Activated CD8-positive, alpha-beta memory T cell treated with anti-CD3 and anti-CD28 coated beads, Interleukin-2, amount 50 U/mL, for 4 hours (primary cell): ENCODE measurements at places on chromosomes 11 and 22.

DNA sequence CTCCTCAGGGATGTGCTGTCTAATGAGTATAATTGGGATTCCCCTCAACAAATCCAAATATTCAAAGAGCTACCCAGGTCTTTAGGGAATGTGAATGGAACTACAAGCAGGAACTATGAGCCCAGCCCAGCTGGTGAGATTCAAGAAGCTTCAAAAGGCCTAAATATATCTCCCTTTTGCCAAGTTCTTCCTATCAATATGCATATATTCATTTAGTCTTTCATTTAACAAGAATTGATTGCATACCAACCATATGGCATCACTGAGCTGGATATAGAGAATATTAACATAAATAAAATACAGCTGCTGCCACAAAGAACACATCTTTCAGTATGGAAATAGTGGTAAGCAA lies 58.9 kb upstream of the PRSS23 start:
- no peak for DNase-seq

DNA sequence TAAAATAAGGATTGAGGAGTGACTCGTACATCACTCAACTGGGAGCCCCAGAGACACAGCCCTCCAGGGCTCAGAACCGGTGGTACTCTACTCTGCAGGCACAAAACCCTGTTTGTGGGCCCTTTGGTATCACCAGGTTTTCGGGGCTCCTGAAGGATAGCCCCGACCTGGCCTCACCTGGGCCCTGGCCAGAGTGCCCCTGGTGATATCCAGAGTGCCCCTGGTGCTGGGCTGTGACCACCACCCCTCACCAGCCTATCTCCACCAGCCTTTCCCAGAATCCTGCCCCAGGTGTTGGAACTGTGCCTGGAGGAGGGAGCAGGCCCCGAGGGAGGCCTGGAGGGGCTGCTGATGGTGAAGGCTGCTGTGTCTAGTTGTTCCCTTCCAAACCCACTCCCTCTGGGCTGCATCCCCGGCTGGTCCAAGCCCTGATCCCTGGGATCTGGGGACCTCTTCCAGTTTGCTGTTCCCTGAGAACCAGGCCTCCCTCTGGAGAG lies 2.2 kb upstream of the GGT5 start:
- no peak for DNase-seq

DNA sequence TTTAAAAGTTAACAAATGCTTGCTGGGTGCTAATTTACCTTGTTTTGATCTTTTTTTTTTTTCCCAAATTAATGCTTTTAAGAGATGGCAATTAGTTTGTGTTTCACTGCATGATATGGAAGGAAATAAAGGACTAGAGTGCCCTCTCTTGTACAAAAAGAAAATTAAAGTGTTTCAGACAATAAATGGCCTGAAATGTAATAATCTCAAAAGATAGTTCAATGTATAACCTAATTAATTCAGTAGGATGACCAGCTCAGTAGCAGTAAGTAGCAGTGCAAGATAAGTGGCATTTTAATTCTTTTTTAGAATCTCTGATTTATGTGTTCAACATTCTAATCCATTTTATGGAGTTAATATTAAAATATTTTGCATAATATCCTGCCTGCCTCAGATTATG lies 39.9 kb upstream of the MYO18B start:
- DNase-seq = no peak

- DNase-seq = peak; percentile 37
Measured at GRCh38 chr11:125062931-125063428, at the start of gene SLC37A2. SLC37A2 (plus strand) TSS chr11:125063305; CDS start chr11:125063368, 63 bp downstream.

GRCh38 chr22:20607157-20607907 lies 99.9 kb downstream of the MED15 start:
- no peak for DNase-seq

GRCh38 chr22:20525048-20525447 lies 17.6 kb downstream of the MED15 start:
- DNase-seq = no peak

- no peak for DNase-seq
Measured at GRCh38 chr11:14340721-14341120, 18.3 kb downstream of the RRAS2 start.

DNA sequence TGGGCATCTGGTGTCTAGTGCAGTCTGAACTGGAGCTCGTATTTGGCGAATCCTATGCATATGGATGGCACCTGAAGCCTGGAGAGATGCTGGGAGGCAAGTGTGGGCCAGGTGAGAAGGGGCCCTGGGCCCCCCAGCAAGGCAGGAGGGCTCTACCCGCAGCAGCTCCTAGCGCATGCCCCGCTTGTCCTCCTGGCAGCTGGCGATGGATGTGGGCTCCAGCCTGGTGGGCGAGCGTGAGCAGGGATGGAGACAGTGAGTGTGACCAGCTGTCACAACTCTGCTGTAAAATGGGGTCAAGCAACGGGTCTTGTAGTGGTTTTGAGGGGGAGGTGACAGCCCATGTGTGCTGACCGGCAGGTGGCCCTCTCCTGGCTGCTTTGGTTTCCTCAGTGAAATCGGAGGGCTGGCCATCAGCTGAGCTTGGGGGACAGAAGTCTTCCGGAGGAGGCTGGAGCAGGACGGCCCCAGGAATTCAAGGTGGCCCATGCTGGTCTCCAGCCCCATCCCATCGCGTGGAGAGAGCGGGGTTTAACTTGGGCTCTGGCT lies 12.0 kb downstream of the FRMD8 start:
- DNase-seq = no peak

DNA sequence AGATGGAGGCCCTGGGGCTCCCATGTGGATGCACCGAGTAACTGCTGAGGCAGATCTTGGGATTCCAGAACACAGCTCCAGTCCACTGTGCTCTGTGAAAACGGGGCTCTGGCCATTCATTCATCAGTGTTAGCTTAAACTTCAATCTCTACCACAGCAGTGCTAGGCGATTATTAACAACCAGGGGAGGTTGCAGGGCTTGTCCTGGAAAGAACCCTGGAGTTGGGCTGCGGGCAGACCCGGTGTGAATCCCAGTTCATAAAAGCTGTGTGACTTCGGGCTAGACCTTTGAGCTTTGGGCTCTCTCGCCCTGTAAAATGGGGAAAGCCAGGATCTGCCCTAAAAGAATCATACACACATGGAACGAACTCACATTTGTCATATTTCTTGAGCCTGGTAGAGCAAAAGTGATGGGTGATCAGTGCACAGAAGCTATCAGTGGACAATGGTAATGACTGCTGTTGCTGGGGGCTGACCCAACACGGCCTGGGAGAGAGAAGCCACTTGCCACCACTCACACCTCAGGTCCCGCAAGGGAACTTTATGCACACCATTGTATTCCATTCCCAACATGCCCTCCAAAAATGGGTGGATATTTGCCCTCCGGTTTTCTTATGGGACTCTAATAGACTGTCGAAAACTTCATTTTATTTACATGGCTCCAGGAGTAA lies 15.6 kb upstream of the CRYBB3 start:
- DNase-seq = no peak

DNA sequence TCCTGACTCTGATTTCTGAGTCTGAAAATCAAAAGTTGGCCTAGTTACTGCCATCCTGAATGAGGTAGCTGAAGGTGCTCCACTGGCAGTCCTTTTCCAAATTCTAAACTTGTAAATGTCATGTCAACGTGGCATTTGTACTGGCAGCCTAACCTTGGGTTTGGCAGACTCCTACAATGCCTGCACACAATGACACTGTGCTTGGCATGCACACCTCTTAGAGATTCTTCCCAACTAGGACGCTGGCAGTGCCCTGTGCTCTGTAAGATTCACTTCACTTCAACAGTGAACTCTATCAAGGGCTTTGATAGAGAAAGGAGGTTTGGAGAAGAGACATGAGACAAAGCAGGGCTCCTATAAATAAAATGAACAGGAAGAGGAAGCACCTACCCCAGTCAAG lies 21.9 kb upstream of the PPP2R1B start:
- no peak for DNase-seq

GRCh38 chr11:3920148-3920852 lies 64.8 kb downstream of the STIM1 start:
- DNase-seq = peak; percentile 78

- no peak for DNase-seq
Measured at GRCh38 chr11:109326781-109327180, 95.2 kb upstream of the C11orf87 start.

DNA sequence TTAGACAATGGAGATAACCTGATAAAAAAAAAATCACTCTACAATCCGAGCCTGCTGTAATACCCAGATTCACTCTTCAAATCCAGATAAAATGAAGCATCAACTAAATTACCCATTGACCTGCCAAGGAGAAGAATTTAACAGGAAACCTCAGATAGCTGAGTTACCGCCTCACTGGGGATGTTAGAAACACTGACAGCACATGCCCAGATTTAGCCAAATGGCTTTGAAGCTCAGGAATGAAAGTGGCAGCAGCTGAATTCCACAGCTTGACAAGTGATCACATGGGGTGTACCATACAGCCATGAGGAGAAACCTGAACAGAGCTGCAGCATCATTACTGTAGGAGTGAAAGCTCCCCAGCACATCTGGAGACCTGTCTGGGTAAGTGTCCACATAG lies 807.6 kb downstream of the DLG2 start:
- DNase-seq = no peak

GRCh38 chr22:48952256-48953102 lies 875.2 kb downstream of the BRD1 start:
- no peak for DNase-seq

- DNase-seq = no peak
Measured at GRCh38 chr22:43976861-43977795, 21.9 kb downstream of the SAMM50 start.

DNA sequence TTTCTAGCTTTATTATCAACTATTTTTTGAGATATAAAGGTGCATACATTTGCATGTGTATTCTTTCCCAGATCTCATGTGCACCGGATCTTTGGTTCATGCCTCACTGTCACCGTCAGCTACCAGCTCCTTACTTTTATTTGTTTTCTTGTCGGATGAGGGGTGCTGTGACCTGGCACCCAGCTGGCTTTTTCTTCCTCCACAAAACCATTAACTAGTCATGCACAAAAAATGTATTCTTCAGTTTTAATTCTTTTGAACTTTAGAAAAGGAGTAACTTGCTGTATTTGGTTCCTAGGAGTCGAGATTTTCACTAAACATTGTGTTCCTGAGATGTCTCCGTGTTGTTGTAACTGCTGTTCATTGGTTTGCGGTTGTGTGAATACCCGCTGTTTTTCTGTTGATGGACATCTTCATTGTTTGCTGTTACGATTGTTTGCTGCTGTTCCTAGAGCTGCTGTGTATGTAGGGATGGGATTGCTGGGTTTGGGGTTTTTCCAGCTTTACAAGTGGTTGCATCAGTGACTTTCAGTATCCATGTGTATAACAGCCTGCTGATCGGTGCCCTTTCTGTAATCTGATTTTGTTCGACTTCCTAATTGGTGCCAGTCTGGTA lies 39.4 kb downstream of the MOV10L1 start:
- DNase-seq = no peak

DNA sequence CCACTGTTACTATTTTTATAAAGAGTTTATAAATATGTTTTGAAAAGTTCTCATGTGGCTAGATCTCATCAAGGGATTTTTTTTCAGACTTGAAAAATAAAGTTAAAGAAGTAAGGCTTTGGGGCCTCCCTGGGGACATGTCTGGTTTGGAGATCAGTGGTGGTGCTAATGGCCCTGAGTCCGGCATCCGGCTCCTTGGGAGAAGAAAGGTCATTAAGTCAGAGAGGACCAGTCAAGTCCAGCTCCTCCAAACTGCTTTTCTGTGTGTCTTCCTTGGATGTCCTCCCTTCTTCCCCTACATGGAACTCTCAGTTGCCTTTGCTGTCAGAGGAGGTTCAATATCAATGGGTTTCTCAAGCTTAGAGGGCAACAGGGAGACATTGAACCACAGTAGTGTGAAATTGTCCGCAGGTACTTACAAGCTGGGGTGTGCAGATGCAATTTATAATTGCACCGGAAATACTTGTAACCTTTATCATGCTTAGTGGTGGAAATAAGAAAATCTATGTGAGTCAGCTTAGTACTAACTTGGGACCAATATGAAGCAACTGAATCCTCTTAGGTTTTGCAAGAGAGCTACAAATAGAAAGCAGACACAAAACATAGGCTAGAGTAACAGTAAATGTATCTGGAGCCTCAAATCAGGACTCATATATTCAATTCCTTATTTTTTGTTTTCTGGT lies 144.3 kb downstream of the TEAD1 start:
- no peak for DNase-seq

- DNase-seq = no peak
Measured at GRCh38 chr22:27866135-27867084, 52.6 kb downstream of the PITPNB start.

GRCh38 chr11:119844808-119845207 lies 115.8 kb upstream of the NECTIN1 start:
- DNase-seq = no peak

DNA sequence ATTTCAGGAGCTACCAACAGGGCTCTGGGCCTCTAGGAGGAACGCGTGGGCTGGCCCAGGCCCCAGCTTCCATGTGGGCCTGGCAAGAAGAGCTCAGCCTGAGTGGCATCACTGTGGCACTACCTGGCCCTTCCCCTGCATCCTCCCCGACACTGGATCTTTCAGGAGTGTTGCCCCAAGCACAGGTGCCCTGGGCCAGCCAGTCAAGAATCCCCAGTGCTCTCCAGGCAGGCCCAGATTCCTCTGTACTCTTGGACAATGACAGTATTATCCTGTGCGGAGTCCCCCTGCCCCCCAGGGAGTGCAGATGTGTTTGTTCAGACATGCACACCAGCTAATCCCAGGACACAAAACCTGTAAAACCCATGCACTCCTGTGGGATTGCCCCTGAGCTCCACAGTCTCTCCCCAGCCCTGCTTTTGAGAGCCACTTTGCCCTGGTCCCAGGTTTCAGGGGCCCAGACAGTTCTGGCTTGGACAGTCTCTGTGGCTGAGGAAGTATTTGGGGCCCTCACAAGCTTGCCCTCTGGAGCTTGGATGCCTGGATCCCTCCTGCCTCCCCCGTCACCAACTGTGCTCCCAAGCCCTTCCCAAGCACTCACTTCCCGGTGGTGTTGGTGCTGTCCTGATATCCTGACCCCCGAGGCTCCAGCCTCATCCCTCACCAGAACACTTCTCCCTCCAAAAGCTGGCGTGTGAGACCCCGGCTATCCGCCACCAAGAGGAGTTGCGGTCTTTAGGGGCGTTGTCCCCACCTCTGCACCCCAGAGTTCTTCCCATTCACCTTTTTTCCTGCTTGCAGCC lies 39.9 kb downstream of the KCNC1 start:
- no peak for DNase-seq

- DNase-seq = no peak
Measured at GRCh38 chr11:14314127-14314526, 44.9 kb downstream of the RRAS2 start.

GRCh38 chr11:19241260-19242178 lies 774 bp upstream of the E2F8 start:
- no peak for DNase-seq
